GM10248 (cell line): ENCODE measurements at places on chromosomes 5 and 9.

DNA sequence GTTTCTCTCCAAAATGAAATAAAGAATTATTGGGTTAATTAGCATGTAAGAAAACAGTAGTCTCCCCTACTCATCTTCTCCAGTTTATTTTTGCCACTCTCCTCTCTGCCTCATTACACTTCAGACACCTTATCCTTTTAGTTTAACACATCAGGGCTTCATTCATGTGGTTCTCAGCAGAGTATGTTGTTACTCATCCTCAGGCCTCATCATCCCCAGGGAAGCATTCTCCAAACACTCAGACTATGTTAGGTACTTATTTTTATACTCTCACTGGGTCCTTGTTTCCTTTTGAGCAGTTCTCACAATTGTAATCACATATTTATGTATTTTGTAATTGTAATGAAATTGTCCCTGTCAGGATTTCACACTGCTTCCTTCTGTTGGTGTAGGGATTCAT lies 470.5 kb downstream of the PDE4D start:
- no peak for DNase-seq

DNA sequence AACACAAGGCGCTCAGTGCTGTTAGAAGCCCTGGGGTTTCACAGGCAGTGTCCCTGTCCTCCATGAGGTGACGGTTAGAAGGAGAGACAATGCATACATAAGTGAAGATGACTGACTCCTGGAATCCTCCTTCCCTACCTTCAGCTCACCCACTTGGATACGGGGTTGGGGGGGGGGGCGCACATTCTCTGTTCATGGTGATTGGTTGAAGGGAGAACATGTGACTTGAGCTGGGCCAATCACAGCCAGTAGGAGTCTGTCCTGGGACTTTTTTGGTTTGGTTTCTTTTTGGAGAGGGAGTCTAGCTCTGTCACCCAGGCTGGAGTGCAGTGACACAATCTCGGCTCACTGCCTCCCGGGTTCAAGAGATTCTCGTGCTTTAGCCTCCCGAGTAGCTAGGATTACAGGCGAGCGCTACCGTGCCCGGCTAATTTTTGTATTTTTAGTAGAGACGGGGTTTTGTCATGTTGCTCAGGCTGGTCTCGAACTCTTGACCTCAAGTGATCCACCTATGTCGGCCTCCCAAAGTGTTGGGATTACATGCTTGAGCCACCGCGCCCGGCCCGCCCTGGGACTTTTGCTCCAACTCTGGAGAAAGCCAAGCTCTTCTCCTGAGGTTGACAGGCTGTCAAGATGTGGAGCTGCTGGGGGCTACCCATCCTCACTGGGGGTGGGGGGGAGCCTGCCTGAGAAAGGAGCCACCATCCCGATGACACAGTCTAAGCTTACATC lies 30.8 kb downstream of the SH3PXD2B start:
- no peak for DNase-seq

- no peak for DNase-seq
Observed at GRCh38 chr9:115164511-115164974, 46.6 kb upstream of the TNC start.

DNA sequence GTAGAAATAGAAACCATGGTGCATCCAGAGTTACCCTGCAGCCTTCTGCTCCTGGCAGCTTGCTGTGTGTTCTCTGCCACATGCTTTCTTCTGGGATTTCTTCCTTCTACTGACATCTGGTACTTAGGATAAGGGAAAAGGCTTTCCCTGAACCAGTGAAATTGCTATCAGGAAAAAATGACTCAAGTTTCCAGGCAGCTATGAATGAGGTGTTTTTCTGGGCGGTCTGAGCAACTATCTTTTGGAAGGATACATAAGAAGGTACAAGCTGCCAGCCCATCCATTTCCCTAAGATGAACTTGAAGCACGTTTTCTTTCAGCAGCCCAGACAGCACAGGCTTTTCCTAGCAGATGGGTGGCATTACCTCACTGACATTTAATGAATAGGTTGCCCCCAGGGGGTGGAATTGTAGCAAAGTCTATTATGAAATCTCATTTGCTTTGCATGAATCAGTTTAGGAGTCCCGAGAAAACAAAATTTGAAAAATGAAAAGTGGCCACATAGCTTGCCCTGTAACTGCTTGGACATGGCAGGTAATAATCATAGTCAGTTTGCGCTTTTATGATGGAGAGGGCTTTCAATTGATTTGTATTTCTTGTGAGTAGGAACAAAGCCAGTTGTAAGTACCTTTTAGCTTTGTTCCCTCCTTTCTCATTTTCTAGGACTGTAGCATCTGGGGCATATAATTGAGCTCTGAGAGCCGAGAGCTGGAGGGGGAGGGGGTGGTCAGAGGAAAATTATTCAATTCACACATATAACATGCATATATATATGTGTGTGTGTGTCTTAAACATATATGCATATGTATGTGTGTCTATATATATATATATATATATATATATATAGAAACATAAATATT lies 108.5 kb downstream of the C9orf152 start:
- DNase-seq, result no peak

- no peak for DNase-seq
Observed at GRCh38 chr5:107744418-107745330, 73.9 kb upstream of the EFNA5 start.

- DNase-seq, result no peak
Observed at GRCh38 chr9:134335486-134336220, 9.4 kb downstream of the RXRA start.

GRCh38 chr9:77589046-77589795 lies 58.9 kb downstream of the GNA14 start:
- no peak for DNase-seq

- no peak for DNase-seq
Observed at GRCh38 chr9:75811692-75812091, 78.8 kb upstream of the PCSK5 start.

DNA sequence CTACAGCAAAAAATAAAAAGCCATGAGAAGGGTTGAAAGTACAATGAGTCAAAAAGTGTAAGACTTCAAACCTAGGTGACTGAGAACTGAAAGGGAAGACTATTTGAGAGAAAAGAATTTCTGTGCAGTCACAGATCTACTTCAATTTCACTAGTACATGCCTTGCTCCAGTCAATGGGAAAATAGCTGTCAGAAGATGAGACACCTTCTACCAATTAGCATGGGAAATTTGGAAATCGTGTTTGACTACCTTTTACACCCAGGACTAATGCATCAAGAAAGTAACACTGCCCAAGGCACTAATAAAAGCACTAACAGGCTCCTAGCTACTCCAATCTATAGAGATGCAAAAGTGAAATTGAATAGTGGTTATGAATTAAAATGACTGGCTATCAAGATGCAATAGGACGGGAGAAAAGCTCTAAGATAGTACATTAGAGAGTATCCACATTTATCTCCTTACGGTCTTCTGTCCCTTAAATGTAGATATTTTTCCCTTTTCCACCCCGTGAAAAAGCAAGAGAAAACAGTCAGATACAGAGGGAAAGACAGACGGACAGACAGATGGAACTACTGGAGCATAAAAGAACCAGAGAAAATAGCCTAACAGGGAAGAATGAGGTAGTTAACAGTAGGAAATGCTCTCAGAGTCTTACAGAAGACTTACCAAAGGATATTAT lies 15.2 kb downstream of the ERP44 start:
- DNase-seq, result peak; percentile 29
